ENCODE measurements at places on chromosomes 16 and 17.

DNA sequence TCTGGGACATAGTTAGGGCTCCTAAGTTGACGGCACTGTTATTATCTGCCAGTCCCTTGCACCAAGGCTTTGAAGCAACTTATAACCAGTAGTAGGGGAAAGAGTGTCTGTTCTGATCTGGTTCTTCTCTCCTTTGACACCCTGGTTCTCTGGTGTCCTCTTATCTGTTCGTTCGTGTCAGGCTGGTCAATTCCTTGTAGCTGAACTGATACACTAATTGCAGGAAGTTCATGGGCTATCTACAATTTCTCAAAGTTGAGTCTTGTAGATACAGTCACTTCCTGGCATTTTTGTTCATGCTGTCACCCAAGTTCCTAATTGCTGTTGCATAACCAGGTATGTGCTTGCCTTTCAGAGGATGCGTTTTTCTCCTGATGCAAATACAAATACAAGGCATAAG is 17.3 kb upstream of the MYO1D start:
- no peak for DNase-seq

DNA sequence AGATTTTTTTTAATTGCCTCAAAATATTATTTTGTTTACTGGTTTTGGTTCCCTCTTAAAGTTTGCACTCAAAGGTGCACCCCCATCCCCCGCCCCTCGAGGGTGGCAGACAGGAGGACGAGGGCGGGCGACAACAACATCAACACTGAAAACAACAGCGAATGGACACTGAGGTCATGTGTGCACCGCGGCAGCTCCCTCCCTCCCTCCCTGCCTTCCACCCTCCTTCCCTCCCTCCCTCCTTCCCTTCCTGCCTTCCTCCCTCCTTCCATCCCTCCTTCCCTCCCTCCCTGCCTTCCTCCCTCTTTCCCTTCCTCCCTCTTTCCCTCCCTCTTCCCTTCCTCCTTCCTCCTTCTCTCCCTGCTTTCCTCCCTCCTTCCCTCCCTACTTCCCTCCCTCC is 1.5 kb upstream of the OSGIN1 start:
- no peak for DNase-seq

DNA sequence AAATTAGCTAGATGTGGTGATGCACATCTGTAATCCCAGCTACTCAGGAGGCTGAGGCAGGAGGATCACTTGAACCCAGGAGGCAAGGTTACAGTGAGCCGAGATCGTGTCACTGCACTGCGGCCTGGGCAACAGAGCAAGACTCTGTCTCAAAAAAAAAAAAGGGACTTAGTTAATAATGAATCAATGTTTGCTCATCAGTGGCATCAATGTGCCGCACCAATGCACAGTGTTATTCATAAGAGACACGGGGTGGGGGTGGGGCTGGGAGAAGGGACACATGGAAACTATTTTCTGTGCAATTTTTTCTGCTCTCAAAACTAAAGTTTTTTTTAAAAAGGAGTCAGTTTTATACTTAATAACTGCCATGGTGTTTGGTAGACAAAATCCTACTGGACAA is 6.8 kb upstream of the ATP2C2 start:
- no peak for DNase-seq

DNA sequence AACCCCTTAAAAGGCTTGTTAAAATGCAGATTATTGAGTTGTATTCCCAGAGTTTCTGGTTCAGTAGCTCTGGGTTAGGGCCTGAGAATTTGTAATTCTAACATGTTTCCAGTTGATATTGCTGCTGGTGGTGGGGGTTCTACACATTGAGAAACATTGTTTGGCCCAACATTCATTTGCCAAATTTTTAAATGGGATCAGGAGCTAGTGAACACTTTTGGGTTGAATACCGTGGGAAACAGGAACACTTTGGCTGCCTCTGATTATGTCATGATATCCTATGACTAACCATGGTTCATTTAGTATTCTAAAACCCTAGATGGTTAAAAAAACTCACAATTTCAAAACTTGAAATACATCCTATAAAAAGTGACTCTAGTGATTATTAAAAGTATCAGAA is 89.3 kb downstream of the RPGRIP1L start:
- no peak for DNase-seq

DNA sequence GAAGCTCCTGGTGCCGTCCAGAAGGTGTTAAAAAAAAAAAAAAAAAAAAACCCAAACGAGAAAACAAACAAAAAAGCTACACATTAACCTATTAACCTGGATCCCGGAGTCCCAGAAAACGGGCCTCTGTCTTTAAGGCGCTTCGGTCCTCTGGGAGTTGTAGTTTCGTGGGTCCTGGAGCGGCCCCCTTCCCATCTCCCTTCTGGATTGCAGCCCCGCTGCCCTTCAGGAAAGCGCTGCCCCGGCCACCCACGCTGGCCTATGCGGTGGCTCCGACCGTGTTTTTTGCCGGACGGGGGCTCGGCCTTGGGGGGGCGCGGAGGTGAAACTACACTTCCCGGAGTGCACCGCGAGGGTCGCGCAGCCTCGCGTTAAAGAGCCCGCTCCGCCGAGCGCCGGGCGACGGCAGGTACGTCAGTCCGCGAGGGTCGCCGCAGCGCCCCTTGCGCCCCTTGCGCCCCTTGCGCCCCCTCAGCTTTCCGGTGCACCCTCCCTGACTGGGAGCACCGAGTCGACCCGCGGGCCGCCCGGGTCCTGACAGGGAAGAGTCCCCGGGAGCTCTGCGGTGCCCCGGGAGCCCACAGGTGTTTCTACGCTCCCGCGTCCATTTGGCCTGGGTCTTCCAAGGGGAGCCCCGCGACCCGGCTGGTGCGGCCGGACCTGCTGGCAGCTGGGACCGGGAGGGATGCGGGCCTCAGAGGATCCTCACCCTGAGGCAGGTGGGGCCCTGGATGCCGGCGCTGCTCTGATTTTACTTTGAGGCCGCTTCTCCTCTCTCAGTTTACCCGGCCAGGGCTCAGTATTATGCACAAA is at the start of gene FCSK:
Gene FCSK (plus strand): TSS at position 374 of the 813 bp plus-strand sequence. CDS start 8,596 bp downstream, outside the sequence.
- DNase-seq = peak; percentile 58

DNA sequence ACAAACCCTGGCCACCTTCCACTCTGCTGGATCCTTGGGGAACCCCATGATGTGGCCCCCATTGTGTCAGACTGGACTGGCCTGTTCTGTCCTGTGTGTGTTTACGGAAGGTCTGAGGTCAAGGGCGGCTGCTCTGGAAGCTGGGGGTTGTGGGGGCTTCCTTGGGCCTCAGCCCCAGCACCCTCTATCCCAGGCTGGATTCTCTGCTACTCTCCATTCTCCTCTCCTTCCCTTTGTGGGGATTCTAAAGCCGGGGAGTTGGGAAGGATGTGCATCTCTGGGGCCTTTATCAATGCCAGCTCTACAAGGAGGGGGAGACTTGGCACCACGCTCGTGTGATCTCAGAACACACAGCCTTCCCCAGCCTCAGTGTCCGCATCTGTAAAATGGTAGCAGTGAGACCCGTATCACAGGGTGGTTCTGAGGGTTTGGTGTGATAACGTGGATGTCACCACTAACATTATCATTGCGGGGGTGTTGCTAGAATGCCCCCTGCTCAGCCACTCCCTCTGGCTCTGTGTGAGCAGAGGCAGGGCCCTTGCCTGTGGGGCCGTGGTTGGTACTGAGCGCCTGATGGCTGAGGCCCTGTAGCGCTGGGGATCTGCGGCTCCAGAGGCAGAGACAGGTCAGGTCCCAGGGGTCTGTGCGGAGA is 18.1 kb downstream of the ADGRG1 start:
- DNase-seq = no peak

DNA sequence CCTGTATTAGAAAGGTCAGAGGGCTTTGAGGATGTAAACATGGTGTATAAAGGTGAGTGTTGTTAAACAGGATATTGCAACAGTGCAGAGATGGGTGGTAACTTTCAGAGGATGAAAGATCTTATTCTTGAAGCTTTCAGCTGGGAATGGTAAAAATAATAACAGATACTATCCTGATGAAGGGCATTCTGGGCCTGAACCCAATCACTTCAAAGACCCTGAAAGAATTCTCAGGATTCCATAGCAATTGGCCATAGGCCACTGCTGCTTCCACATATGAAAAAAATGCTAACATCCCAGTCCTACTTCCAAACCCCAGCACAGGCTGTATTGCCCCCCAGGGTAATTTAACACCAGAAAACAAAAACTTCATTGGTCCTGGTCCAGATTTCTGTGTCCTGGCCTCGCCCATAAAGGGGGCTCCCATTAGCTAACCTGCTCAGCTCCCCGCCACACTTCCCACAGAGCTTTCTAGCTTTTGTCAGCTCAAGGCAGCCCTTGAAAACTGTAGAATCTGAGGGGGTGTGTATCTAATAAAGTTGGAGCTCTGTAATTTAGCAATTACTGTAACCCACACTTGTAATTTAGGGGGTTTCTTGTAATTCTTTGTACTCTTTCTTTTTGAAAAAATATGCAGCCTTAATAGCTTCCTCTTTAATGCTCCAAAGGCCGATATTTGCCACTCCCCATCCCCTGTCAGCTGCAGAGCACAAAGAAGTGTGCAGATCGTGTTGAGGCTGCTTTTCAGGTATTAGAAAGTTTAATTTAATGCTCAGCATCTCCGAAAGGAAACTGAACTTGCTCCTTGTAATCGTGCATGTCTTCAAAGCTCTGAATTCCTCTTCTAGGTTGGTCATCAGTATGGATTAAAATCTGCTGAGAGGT is 371.5 kb downstream of the SEC14L1 start:
- no peak for DNase-seq

GRCh38 chr17:56913000-56913311 is 893 bp downstream of the TRIM25 start:
- DNase-seq = no peak

- no peak for DNase-seq
These were observed 820.7 kb downstream of the KCNJ18 start for GRCh38 chr17:22512997-22513538.

- DNase-seq = no peak
These were observed 260.2 kb upstream of the DYNLRB2 start for GRCh38 chr16:80280557-80280956.

GRCh38 chr17:67022451-67022810 is 21.9 kb upstream of the CACNG1 start:
- no peak for DNase-seq

- DNase-seq = no peak
These were observed 33.3 kb downstream of the HELZ start for GRCh38 chr17:67211742-67212141.

GRCh38 chr16:80318107-80318506 is 222.7 kb upstream of the DYNLRB2 start:
- no peak for DNase-seq

DNA sequence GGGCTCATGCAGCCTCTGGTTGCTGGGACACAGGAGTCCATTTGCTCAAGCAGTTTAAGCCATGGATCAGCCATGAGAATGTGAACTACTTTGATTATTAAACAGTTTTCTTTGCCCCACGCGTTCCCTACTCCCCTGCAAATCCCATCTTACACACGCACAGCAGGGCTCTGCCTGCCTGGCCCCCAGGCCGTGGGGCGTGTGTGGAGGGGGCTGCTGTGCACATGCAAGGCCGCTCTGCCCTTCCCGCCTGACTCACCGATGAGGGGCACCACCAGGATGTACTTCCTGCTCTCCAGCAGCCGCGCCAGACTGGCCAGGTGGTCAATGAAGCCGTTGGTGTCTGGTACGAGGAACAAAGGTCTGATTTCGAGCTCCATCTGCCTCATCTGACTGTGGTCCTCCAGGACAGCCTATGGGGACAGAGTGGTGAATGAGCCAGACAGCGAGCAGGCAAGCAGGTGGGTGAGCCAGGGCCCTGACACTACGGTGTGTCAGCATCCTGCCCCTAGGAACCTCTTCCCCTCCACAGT is 13.7 kb downstream of the HIC1 start:
- DNase-seq = no peak

DNA sequence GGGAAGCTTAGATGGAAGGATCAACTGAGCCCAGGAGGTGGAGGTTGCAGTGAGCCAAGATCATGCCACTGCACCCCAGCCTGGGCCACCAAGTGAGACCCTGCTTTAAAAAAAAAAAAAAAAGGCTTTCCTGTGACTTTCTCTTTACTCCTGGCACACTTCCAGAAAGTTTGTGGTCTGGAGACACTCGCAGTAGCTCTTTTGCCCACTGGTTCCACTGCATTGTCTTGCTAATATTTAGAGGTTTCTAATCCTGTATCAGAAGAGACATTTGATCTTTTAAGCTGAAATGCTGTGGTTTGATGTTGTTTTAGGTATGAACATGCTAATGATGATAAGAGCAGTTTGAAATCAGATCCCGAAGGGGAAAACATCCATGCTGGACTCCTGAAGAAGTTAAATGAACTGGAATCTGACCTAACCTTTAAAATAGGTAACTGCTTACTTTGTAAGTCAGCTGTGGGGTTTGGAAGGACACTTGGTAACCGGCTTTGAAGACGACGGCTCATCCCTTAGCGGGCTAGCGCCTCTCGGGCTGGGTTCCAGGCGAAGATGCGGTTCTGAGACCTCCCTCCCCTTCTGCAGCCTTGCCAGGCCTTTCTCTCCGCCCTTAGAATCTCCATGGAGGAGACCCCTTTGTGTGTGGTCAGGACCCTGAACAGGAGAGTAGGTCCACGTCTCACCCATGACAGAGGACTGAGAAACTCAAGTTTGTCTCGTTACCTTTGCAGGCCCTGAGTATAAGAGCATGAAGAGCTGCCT is 23.1 kb downstream of the NTAN1 start:
- DNase-seq = no peak

DNA sequence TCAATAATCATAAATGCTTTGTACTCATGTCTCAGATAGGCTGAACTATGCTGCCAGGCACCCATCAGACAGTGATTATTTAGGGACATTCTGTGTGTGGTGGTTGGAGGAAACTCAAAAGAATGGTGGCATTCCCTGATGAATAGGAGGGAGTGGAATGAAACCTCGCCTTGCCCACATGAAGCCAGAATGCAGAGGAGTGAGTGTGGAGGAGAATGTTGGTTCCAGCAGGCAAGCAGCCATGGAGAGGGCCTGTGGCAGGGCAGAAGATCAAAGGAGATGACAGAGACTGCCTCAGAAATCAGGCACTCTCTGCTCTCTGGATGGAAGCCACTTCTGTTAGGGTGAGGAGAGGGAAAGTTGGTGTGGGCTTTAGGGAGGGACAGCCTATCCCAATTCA is 22.5 kb downstream of the KCTD19 start:
- no peak for DNase-seq

GRCh38 chr17:17401271-17401781 is 75.5 kb upstream of the MED9 start:
- no peak for DNase-seq

DNA sequence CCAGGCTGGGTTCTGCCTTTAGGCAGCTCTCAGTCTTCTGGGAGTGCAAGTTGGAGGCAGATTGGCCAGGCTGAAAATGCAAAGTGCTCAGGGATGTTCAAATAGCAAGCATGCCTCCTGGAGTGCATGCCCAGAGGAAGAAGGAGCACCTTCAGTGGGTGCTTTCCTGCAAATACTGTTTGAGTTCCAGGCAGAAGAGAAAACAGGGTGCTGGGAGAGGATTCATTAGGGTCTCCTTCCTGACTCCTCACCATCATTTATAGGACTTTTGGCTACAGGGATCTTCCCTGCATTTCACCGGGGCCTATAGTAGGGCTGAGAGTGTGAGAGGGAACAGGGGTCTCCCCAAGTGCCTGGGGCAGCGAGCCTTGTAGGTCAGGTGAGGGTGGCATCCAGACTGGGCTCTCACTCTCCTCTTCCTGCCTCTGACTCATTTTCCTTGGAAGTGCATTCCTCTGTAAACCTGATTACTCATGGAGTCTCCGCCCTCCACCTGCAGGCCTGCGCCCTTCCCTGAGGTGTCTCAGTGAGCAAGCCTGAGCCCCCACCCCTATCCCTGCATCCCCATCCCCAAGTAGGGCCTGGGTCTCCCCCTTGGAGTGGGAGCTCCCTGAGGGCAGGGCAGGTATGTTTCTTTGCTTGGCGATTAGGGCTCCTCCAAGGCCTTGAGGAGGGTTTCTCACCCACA is 17.1 kb upstream of the TNS4 start:
- no peak for DNase-seq

All from T-helper 17 cell (primary cell).